ENCODE measurements at places on chromosomes 2 and 18.
A peak's percentile ranks its signal among the peaks of the same experiment; 100 is the strongest.

DNA sequence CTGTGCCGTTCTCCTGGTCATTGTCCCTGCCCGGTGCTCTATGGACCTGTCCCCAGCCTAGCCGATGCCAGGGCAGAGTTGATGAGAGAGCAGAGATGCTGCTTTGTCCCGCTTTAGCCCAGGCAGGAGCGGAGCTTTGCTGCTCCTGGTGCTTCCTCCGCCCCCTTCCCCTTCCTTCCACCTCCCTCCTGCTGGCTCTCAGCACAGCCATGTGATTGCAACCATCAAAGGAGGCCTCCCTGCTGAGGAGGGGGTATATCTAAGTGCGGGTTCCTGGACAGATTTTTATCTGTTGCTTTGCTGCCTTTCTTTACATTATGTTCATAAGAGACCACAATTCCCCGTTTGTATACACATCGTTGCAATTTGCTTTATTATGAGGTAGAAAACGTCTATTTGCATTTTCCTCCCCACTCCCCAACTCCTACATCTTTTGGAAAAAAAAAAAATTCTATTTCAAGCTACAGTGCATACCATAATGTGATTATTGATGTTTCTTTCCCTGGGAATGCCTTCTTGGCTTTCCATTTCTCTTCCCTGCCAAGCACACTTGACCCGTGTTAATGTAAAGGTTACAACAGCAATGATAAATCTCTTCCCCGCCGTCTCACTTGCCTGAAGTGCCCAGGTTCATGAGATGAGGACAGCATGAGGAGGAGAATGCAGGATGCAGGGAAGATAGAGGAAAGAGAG, 25.4 kb downstream of the ALPK2 start:
- no peak for DNase-seq

DNA sequence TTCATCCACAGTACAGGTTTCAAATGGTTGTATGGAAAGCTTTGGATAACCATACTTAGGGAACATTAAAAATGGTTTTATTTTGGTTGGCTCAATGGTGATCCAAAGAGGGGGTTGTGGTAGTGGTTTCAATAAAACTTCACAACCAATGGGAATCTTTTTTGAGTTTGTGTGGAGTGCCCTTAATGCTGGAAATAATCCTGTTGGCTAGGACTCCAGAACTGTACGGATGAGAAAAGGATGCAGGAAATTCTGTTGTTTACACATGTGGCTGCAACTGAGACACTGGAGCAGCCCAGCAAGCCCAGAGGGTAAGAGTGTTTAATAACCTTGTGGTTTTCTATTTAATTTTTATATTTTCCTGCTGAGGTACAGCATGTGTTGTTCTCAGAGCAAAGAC, at the start of gene CCDC102B:
Gene CCDC102B (plus strand): TSS at position 210 of the 400 bp plus-strand sequence. CDS start 38,684 bp downstream, outside the sequence.
- DNase-seq: no peak

DNA sequence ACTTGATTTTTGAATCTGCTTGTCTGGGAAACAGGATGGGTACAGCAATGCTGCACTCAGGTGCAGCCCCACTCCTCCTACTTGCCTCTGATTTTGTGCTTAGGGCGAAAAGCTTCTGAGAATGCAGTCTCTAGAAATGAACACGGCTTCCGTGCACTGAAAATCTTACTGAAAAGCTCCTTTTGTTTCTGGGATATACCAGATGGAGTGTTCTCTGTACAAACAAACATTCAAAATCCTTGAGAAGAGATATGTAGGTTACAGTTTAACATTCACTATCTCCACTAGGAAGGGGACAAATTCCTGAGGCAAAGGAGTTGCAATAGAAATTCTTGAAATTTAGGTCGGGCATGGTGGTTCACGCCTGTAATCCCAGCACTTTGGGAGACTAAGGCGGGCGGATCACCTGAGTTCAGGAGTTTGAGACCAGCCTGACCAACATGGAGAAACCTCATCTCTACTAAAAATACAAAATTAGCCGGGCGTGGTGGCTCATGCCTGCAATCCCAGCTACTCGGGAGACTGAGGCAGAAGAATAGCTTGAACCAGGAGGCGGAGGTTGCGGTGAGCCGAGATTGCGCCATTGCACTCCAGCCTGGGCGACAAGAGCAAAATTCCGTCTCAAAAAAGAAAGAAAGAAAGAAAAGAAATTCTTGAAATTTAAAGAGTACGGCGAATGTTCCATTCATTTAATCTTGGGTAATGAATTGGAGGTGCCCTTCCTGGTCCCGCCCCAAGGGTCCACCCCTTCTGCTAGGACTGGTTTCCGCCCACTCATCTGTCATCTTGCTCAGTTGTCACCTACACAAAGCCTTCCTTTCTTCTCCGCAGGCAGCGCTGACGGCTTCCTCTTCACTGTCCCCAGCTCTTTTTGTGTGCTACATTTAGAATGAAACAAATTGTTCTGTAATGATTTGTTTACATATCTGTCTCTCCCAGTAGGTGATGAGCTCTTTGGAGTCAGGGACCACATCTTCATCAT, 92.4 kb downstream of the SOCS6 start:
- no peak for DNase-seq

GRCh38 chr2:3535794-3536681, 16.7 kb upstream of the ADI1 start:
- DNase-seq: no peak

DNA sequence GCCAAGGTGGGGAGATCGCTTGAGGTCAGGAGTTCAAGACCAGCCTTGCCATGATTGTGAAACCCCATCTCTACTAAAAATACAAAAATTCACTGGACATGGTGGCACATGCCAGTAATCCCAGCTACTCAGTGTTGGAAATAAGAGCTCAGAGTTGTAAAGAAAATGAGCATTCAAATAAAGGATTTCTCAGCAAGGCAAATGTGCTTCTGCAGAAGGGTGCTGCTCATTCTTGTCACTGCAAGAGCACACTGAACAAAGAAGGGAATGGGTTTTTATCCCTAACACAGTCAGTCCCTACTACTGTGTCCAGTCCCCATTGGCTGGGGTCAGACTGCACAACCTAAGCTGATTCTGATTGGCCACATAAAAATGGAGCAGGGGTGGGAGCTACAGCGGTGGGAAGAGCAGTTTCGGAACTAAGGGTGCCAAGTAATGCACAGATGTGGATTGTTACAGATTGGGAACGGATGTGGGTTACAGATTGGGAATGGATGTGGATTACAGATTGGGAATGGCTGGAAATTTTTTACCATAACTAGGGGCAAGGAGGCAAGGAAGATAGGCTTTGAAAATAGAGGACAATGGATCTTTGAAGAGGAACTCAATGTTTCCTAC, 31.1 kb upstream of the TRAPPC8 start:
- no peak for DNase-seq

GRCh38 chr2:38598991-38599295, 3.8 kb downstream of the HNRNPLL start:
- no peak for DNase-seq

GRCh38 chr18:3815991-3816390, 366.0 kb downstream of the TGIF1 start:
- DNase-seq: no peak

DNA sequence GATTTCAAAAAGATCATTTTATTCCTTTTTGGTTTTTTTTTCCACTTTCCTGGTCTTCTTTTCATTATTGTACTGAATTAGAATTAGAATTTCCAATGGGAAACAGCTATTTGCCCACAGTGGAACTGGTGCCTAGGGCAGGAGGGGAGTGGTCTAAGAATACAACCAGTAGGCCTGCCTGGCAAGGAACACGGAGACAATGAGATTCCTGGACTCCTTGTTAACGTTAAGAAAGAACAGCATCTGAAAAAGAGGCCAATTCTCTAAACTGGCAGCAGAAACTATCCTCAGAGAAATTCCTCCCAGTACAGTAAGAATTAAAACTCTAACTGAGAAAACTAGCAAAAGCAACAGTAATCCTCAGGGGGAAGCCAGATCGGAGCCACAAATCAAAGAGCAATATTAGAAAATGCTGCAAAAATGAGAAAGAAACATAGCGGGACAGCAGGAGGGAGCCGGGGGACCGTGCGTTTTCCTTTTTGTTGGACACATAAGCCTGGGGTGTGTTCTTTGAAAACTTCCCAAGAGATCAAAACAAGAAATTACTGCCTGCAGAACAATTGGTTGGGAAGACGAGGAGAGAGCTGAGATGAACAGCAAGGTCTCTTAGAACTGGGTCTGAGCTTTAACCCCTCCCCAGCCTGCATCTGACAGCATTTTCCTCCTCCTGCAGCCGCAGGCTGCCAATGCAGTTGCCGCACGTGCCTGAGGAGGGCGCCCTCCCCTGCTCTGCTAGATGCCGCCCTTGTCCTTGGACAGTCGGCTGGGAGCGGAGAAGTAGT, 776.0 kb downstream of the TSN start:
- DNase-seq: no peak

DNA sequence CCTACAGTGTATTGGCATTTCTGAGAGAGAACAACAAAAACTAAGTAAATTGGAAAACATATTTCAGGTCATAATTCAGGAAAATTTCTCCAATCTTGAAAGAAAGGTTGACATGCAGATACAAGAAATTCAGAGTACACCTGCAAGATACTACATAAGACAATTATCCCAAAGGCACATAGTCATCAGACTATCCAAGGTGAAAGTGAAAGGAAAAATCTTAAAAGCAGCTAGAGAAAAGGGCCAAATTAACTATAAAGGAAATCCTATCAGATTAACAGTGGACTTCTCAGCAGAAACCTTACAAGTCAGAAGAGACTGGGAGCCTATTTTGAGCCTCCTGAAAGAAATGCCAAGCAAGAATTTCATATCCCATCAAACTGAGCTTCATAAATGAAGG, 449.0 kb upstream of the MMADHC start:
- DNase-seq: no peak

DNA sequence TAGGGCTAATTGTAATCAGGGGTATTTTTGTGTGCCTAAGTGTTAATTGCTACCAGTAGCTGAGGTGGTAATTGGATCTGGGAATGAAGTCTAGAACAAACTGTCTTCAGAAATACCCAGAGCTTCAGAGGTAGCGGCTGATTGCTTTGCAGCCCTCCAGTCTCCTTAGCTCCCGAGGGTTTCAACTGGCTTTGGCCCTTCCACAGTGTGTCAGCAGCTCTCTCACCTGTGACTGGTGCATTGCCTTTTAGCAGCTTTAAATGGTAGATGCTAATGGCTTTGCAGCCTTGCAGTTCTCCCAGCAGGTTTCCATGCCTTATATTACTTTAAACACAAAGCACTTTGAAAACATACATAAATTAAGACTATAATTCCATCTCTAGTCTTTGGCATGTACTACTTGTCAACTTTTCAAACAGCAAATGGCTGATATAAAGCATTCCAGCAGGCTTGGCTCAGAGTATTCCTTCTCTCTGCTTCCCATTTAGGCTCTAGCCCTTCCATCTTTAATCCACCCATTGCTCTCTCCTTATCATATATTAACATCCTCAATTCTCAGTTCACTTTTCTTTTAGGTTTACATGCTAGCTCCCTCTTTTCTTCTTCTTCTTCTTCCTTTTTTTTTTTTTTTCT, 156.4 kb upstream of the GALNT13 start:
- no peak for DNase-seq

- DNase-seq: no peak
These were observed 194.3 kb upstream of the ERBB4 start for GRCh38 chr2:212732860-212733259.

- no peak for DNase-seq
These were observed 2.7 kb downstream of the LNPK start for GRCh38 chr2:175999283-175999819.

- no peak for DNase-seq
These were observed 23.3 kb downstream of the GNLY start for GRCh38 chr2:85717308-85718008.

GRCh38 chr2:69493268-69493667, 56.0 kb upstream of the NFU1 start:
- no peak for DNase-seq

- no peak for DNase-seq
These were observed 60.7 kb downstream of the COMMD1 start for GRCh38 chr2:61966087-61966727.

GRCh38 chr2:9488583-9489547, 14.5 kb downstream of the IAH1 start:
- no peak for DNase-seq

GRCh38 chr2:224400886-224401632, 848 bp downstream of the FAM124B start:
- no peak for DNase-seq

DNA sequence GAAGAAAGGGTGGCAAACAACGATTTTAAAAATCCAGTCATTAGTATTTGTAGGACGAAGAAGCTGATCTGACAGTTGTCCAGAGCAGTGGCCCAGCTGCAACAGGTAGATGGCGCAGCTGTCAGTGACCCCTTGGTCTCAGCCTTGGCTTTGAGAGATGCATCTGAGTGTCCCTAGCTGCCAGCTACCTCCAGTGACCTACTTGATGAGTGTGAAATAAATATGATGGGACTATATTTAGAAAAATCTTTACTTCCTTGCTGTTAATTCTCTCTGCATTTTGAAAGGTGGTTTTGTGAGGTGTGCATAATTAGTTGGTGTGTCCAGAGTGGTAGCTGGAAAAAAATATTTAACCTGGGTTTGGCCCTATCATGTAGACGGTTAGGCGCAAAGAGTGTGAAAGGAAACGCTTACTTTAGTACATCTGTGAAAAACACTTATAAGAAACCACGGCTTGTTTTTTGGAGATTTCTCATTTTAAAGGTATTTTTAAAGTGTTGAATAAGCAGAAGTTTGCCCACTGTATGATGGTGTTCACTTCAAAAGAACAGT, 963 bp downstream of the INPP1 start:
- peak; percentile 28 for DNase-seq

DNA sequence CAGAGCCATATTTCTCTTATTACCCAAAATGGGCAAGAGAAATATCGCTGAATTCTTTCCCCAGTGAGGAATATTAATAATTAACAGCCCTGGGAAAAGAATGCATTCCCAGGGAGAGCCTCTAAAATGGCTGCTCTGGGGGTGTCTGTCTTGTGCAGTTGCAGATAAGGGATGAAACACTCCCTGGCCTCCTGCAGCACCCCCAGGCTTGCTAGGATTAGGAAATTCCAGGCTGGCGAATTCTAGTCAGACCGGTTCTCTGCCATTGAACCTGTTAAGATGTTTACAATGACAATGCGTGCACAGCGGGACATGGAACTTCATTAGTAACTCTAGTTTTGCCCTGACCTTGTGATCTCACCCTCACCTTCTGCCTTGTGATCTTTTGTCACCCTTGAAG, 24.5 kb downstream of the MRPL30 start:
- no peak for DNase-seq

DNA sequence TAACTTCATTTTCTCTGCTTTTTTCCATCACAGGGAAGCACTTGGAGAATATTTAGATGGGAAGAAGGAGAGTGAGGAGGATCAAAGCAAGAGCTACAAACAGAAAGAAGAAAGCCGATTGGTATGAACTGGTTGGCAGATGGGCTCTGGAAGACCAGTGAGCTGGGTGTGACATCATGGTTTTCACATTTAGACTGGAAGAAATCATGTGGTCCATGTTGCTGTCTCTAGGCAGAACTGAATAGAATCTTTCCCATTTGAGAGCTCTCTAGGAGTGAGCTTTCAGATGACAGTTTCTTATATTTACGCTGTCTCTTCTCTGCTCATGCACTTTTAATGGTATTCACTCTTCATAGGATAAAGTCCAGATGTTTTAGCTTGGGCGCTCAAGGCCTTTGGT, 12.6 kb downstream of the DRC1 start:
- no peak for DNase-seq

DNA sequence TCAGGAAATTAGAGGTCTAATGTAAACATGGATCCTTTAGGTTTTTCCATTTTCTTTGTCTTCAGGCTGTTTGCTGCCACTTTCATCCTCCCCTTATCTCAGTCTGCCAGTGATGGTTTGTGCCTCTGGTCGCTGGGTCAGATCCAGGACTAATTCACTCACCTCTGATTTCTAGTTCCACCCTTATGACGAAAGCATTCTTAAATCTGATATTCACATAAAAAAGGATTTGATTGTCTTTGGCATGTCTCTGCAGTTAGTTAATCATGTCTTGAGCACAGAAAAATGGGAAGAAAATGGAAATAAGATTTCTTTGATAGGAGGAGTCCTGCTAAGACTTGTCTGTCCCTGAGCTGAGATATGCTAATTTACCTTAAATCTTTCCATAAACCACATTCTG, 4.6 kb downstream of the IL1RL1 start:
- no peak for DNase-seq

Data from CD4-positive, alpha-beta T cell treated with Interferon alpha-2 for 1 hour (primary cell).